Thymus (tissue), 14 donors: ENCODE measurements at places on chromosomes 4 and X.

DNA sequence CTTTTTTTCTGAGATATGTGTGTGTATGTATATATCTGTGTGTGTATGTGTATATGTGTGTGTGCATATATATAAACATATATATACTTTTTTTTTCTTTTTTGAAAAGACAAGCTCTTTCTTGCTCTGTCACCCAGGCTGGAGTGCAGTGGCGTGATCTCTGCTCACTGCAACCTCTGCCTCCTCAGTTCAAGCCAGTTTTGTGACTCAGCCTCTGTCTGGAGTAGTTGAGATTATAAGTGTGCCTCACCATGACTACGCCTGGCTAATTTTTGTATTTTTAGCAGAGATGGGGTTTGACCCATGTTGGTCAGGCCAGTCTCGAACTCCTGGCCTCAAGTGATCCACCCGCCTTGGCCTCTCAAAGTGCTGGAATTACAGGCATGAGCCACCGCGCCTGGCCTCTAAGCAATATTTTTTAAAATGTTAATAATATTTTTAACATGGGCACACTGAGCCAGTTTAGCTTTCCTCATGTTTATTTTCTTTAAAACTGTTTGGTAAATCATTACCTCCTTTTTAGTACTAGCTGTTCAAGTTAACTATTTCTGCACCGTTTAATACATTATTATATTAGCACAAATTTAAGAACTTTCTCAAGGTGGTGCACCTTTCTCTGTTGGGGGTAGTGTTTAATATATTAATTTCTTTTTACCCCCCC, 33.3 kb downstream of the BBS12 start:
- no peak for DNase-seq

DNA sequence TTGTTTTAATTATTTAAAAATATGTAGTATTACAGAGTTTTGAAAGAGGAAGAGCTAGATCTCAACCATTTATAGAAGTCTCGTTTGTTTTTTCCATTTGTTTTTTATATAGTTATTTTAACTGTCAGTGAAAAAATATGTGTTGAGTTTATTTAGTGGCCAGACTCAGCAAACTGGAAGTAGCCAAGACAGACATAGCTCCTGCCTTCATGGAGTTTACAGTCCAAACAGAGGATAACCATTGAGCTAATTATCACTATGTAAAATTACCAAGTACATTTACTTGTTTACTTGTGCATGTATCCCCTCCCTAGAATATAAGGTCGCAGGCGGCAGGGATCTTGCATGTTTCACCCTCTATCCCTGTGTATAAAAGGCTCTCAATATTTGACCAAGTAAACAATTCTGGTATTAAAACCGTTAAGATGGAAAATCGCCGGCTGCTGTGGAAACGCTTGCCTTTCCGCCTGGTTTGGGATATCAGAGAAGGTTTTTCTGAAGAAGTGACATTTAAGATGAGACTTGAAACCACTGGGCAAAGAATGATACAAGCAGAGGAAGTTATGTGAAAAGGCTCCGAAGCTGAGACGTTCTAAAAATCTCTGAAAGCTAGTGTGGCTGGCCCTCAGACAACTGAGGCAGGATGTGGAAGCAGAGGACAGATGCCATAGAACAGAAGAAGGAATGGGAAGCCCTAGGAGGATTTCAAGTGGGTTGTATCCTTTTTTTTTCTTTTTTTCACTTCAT, 1.3 kb upstream of the CCNI start:
- no peak for DNase-seq

DNA sequence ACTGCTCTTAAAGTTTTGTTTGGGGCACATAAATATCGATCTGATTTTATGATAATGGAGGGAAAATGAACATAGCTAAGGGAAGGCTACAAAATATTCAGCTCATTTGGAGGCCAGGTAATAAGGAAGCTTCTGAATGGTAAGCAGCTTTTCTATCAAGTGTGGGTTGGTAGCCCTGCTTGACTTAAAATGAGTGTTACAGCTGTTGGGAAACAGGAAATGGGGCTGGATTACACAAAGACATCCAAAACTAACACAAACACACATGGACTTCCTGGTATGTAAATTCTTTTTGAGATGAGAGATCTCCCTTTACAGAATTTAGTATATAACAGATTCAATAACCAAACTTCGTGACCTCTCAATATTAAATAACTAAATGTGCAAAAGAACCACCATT, 58.0 kb downstream of the FGF16 start:
- no peak for DNase-seq

GRCh38 chrX:46991664-46992063, 79.4 kb downstream of the JADE3 start:
- no peak for DNase-seq

- no peak for DNase-seq
Observed at GRCh38 chr4:90078440-90078839, 48.8 kb upstream of the CCSER1 start.

- DNase-seq = no peak
Observed at GRCh38 chr4:108060164-108060563, 70.5 kb downstream of the HADH start.

DNA sequence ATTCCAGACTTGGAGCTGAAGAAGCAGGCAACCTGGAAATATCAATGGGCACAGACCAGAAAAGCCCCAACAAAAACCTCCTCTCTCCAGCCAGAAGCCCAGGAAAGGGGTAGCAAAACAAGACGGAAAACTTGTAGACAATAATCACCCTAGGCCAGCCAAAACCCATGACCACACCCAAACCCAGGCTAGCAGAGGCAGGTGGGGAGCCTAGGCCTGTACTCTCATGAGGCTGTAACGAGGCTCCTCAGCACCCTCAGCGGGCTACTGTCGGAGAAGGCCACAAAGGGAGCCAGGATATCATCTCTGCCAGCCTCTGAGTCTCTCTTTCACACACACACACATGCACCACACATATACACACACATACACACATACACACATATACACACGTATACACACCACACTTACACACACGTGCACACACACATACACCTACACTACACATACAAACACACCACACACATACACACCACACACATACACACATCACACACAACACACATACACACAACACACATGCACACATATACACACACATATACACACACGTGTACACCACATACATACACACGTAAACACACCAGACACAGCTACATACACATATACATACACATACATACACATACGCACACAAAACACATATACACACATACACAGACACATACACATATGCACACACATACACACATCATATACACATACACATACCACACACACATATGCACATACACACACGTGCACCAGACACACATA, 90.6 kb downstream of the FHDC1 start:
- no peak for DNase-seq

DNA sequence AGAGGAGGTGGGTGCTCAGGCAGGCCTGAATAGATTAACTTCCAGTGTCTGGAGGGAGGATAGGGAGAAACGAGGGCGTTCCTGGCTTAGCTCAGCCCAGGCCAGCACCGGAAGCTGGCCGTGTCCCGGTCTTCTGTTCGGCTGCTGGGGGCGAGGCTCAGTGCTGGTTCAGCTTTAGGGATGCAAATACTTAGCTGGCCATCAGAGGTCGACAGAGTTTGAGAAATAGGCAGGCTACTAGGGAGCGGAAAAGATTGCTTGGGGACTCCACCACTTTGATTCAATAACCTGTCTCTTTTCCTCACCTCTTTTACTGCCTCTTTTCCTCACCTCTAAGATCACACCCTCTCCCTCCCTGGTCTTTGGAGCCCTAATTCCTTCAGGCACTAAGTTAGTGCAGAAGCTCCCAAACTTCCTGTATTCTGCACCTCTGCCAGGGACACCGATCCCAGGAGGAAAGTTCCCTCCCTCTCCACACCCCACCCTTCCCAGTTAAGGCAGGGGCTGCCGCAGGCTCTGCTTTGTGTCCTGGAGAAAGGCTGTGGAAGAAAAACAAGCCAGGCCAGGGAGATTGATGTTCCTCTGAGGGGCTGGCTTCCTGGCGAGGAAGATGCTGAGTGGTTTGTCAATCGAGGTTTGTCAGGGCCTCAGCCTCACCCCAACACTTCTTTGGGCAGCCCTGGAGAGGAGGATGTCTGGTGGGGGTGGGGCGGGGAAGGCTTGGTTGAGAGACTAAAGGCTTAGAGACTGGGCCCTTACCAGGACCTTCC, 6.0 kb upstream of the EFNB1 start:
- DNase-seq = no peak

- no peak for DNase-seq
Observed at GRCh38 chr4:153592064-153592463, 92.0 kb upstream of the TLR2 start.

GRCh38 chr4:154164931-154165839, 326.4 kb downstream of the DCHS2 start:
- no peak for DNase-seq

GRCh38 chrX:139388254-139388653, 142.3 kb upstream of the F9 start:
- no peak for DNase-seq
